ENCODE measurements at places on chromosomes 3 and 15.

DNA sequence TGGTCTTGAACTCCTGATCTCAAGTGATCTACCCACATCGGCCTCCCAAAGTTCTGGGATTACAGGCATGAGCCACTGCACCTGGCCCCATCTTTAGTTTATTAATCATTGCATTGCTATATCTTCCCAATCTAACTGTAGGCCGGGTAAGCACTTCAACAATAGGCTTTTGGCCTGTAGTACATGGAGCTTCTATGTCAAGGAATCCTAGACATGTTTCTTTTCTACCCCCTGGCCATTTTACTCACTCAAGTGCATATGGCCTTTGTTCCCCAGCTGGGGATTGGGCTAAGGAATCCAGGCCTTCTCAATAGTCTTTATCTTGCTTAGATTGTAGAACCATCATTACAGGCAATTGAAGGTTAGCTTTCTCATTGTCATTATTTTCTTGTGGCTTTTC, 122.3 kb upstream of the MBNL1 start:
- DNase-seq: no peak

GRCh38 chr3:33392703-33393125, 47.5 kb downstream of the UBP1 start:
- DNase-seq: no peak

DNA sequence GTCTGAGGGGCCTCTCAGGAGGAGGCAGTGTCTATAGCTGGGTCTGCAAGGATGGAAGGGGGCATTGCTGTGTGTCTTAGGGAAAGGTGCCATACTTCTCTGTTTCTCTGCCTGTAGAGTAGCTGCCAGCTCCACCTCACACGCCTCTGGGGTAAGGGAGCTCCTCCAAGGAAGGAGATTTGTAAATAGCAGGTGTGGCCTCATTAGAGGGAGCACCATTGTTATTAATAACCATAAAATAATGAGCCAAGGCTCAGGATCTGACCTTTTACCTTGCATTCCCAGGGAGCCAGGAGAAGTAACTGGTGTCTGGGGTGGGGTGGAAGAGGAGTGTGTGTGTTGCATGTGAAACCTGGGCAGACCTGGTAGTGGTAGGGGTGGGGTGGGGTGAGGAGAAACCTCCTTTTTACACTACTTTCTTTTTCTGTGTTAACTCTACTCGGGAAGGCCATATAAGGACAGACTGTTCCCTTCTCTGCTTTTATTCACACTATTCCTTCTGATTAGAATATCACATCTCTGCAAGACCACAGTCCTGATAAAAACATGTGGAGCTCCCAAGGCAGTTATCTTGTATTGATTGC, 2.2 kb upstream of the C15orf39 start:
- no peak for DNase-seq

GRCh38 chr3:66378256-66378655, 122.6 kb downstream of the LRIG1 start:
- no peak for DNase-seq

- DNase-seq: no peak
These were observed 20.5 kb upstream of the CCDC54 start for GRCh38 chr3:107356706-107357105.

- DNase-seq: no peak
These were observed 1.3 kb upstream of the LRRC58 start for GRCh38 chr3:120350401-120350941.

DNA sequence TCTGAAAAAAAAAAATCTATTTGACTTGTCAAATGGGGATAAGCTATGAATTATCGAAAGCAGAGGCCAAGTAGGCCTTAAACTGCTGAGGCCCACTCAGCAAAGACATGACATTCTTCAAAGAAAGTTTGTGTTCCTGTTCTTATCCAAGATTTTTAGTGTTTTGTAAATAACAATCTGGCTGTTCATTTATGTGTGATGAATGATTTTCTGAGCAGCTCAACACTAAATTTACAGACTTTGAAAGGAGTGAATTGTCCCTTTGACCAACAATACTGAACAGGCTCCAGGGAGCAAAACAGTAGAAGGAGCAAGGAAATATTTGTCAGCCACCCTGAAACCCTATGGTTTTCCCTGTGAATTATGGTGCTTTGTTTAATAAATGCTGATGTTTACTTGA, 512.6 kb upstream of the NAALADL2 start:
- no peak for DNase-seq

DNA sequence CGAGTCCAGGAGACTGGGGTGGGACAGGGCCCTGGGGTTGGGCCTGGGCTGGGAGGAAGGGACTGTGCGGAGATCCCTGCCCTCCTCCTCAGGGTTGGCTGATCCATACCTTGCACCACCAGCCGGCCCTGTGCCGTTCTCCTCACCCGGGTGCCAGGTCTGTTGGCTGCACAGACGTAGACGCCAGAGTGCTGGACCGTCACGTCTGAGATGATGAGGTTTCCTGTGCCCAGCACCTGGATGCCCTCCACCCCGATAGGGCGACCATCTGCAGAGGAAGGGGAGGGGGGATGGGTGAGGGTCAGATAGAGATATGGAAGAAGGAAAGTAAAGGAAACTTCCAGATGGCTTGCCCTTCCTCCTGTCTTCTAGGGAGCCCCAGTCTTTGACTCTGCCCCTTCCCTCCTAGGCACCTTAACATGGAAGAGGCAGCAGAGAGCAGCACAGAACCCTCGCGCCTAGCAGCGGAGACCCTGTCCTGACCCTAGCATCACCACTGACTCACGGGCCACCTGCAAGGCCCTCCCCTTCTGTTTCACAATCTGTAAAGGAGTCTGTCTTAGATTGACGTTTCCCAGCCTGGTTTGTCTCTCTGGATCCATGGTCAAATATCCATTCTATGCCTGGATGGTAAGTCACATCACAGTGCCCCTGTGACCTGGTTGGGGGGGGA, 28.8 kb downstream of the RNU5B-1 start:
- DNase-seq: no peak

Measured in stimulated activated CD8-positive, alpha-beta memory T cell treated with anti-CD3 and anti-CD28 coated beads, Interleukin-4, amount 100 ng/mL, for 1 hour (primary cell).